ENCODE measurements at places on chromosomes 6 and 20. TPM values are rescaled to one million over a fixed set of nuclear protein-coding genes. Genes with fewer than 3 reads are reported as not detected.

The ANKRD6 gene
- 2.3 TPM for total RNA-seq

The LHFPL5 gene
- total RNA-seq = 0.12 TPM

The SYCP2 gene
- total RNA-seq = 0.62 TPM

The ZCCHC3 gene
- 21.6 TPM for total RNA-seq

The OPN5 gene
- total RNA-seq = not detected

The ULBP1 gene
- total RNA-seq = 0.75 TPM

The PARD6B gene
- 3.1 TPM for total RNA-seq

The CALHM5 gene
- total RNA-seq = 0.06 TPM

The LY6G6F gene
- not detected for total RNA-seq
